Fibroblast of skin of right quadriceps (primary cell): ENCODE measurements at places on chromosomes 3 and 15.

- peak; percentile 20 for DNase-seq
Measured at GRCh38 chr3:138349926-138350665, 1.7 kb downstream of the MRAS start.

DNA sequence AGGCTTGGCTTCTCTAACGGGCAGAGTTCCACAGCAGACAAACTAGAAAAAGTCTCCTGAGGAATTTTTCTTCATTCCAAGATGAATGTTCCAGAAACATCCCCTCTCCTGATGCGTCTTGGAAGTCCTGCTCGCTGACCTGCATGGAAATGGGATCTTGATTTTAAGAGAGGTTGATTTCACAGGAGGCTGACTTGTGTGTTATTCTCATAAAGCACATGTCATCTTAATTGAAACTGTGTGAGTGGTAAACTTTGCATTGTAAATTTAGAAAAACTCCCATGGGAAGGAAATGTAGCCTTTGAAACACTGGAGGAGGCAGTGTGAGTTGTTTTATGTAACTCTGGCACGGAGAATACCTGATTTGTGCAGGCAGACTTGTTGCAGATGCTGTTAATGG, 337.8 kb upstream of the NR2E3 start:
- no peak for DNase-seq

DNA sequence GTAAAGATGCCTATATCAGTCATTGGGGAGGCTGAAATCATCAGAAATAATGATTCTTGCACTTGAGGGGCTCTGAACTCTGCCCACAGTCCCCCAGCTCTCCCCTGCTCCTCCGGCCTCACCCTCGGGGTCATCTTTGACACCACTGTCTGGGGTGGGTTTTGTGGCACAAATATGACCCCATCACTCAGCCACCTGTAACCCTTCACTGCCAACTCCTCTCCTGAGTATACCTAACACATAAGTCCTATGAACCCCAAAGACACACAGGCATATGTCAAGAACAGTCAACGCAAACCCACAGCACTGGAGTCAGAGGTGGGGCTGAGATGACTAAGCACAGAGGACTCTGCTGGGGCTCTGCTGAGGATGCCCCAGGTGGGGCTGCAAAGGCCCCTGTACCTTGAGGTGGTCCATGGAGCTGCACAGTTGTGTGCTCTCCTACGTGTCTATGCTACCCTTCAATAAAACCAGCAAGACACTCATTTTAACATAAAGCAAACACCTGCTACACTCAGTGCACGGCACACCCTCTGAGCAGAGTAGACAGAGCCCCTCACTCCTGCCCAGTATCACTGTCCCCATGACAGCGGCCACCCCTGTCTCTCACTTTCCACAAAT, 29.9 kb downstream of the SLC41A3 start:
- DNase-seq, result no peak

- DNase-seq, result no peak
Measured at GRCh38 chr3:98536456-98537017, 4.8 kb downstream of the GPR15 start.

DNA sequence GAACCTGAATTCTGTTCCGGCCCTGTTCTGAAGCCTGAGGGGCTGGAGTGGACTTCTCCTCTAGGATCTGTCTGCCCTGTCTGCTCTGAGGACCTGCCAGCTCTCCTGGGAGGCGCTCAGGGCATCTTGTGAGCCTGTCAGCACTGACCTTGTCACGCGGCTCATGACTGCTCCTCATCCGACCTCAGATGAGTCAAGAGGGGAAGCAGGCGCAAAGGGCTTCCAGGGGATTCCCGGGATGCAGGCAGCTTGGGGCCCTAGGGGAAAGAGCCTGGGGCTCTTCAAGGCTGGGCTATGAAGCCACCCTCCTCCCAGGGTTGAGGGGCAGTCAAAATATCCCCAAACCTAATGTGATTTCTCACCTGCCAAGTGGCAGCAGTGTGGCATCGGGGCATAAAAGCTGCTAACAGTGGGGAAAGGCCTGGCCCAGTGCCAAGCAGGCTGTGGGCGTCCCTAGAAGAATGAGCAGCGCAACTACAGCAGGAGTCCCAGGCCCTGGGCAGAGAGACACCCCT, 27.6 kb upstream of the ANKDD1A start:
- DNase-seq, result peak; percentile 81

DNA sequence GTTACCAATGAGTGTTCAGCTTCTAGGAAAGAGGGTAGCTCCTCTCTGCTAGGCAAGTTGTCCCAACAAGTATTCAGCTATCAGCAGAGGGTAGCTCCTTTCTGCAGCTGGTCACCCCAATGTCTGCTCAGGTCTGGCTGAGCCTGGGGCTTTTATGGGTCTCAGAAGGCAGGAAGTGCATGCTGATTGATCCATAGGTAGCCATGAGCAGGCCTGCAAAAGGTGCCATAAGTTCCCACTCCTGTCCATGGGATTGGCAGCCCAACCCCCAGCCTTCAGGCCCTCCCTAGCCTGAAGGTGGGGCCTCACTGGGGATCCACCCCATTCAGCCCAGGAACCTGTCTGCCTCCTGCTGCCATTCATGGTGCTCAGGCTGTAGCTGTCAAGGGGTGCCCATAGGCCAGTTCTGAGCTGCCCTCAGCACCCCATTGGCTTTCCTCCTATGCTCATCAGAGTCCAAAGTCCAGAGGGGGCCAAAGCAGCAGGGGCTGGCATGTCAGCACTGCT, 34.6 kb upstream of the DNAJC13 start:
- no peak for DNase-seq

DNA sequence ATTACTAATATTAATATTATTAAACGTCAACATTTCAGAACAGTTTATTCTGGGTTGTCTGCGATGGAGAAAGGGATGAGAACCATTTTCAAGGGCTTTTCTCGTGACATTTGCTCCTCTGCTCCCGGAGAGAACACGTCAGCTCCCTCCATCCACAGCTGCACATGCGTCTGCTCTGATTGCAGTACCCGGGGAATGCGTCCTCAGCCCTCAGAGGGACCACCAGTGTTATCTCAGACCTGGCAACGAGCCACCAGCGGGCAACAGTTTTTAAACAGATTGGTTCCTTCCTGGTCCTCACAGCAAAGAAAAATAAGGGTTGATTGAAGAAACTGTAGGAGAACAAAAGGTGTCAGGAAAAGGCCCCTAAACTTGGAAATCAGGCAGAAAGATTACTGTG, 202.2 kb upstream of the ADAMTS9 start:
- no peak for DNase-seq

GRCh38 chr15:61057376-61057775, 171.7 kb downstream of the RORA start:
- DNase-seq, result no peak

- peak; percentile 42 for DNase-seq
Measured at GRCh38 chr15:31605467-31605931, 278.9 kb downstream of the KLF13 start.

GRCh38 chr15:31083370-31083780, 18.1 kb downstream of the TRPM1 start:
- DNase-seq, result no peak

DNA sequence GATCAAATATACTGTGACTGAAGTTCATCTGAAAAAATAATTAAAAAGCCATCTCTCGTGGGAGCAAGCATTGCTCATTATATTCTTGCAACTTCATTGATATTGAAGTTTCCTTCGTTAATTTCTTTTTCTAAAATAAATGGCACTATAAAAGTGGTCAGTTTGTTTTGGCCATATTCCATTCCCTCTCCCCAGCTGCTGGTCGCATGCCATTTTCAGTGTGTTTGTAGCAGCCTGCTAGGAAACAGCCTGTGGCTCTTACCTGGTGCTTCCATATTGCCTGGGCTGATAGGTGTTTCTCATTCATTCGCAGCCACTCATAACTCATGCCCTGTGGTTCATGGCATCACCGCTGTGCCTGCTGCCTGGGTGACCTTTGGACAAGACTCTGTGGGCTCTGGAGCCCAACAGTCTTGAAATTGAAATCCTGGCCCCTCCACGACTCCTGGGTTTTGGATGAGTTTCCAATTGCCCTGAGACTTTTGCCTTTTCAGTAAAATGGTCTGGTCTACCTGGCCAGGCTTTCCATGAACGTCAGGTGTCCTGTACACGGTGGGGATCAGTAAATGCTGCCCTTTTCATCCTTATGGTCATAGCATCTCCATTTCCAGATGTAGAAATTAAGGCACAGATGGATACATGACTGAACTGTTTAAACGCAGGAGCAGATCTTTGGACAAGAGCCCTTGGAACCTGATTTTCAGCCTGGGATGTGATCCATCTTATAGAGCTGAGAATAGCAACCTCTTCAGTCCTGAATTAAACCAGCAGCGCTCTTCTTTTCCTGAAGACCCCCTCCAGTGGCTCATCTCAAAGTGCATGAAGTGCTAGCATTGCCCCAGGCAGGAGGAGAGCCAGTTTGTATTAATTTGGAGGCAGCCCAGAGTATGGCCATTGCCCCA, 69.4 kb downstream of the SLCO3A1 start:
- DNase-seq, result no peak

GRCh38 chr15:54014067-54014655, 35.9 kb downstream of the UNC13C start:
- no peak for DNase-seq

GRCh38 chr15:61816856-61817255, 243.4 kb downstream of the VPS13C start:
- no peak for DNase-seq

- DNase-seq, result no peak
Measured at GRCh38 chr3:159856590-159857104, 132.0 kb upstream of the IL12A start.

DNA sequence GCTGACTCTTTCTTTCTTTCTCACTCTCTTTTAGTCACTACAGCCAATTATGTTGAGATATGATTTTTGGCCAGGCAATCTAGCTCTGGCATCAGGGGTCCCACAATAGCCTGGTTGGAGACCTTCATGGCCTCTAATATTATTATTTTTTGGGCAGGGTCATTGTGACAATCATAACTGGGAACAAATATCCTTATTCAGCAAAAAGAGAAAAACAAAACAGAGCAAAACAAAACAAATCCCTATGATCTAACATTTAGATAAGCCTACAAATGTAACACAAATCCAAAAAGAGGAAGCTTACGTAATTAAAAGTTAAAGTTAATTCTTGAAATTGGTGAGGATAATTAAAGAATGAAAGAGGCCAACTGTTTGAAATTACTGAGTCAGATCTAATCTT, 640.0 kb downstream of the TUSC7 start:
- no peak for DNase-seq

GRCh38 chr15:62994439-62994838, 48.1 kb upstream of the TPM1 start:
- DNase-seq, result peak; percentile 20
